ENCODE measurements at places on chromosomes 7 and 10.

DNA sequence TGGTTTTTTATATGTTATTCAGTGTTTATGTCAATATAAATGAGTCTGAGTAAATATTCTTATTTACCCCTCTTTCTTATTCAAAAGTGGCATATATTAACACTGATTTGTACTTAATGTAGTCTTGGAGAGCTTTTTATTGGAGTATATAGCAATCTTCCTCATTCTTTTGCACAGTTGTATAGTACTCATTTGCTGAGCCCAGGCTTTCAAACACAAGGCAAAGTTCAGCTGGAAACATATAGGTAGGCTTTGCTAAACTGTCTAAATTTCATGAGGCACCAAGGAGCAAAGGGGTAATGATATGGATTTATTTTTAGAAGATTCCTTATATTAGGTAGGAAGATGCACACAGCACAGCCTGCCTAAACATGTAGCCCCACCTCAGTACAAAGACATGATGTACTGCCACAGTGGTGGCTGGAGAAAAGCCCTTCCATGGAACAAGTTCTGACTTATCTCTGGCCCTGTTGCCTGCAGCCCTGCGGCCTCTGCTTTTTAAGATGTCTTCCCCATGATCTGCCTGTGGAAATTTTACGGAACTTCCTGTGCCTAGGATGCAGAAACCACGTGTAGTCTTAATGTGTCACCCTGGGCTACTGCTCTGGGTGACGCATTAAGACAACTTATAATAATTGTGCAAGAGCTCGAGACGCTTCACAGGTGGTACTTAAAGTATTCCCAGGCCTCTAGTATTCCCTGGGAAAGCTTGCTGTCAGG is 9.6 kb upstream of the PDCD4 start:
- no peak for DNase-seq

GRCh38 chr10:89153971-89154370 is 53.1 kb downstream of the CH25H start:
- no peak for DNase-seq

DNA sequence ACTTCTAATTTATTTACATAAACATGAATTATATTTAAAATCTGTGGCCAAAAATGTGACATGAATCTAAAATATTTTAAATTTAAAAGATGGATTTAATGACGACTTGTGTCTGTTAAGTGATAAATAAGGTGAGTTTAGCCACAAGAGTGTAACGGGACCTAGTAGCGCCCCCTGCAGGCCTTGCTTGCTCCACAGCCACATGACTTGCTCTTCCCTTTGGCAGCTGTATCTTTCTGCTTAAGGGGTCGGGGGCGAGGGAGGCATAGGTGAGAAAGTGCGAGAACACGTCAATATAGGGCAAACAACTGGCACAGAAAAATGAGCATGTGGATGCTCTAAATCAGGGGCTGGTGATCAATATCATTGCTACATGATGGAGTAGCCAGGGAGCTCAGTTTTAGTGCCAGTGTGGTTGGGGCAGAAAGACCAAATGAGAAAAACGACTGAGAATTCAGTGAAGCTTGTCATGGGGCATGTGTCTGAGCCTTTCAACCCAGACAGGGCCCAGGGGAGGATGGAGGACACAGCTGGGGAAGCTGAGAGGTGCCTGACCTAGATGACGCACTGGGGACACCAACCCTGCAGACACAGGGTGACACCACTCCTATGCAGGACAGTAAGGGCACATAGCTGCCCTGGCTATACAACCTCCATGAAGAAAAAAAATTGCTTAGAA is 49.8 kb downstream of the PAXIP1 start:
- DNase-seq: peak; percentile 60

GRCh38 chr7:22435105-22435504 is 64.9 kb downstream of the STEAP1B start:
- DNase-seq: no peak

- peak; percentile 82 for DNase-seq
Observed at GRCh38 chr10:59580026-59580863, 129.4 kb downstream of the SLC16A9 start.

GRCh38 chr10:1776127-1776662 is 38.9 kb upstream of the ADARB2 start:
- DNase-seq: no peak

DNA sequence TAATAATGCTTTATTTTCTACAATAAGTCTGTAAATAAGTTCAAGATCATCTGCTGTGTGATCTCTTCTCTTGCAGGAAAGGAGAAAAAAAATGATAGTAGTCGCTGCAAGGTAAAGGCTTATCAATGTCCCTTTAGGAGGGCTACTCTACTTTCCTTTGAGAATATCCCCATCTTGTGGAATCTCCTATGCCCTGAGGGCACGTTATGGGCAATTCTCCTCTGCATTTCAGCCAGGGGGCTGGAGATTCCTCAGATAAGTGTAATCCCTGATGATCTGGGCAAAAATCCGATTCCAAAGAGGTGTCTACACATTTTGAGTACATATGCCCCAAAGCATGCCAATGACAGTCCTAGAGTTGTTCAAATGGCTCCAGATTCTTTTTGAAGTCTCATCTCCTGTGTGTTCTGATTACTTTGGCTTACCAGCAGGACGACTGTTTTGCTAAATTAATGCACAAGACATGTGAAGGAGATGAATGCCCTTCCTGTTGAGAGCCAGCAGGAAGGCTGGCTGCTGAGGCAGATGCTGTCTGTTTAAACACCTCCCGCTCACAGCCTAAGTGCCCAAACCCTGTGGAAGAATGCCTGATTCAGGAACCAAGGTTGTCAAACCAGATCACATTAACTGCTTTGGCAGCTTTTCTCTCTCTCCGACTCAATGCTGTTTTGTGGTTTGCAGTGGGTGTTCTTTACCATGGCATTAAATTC is 171.2 kb upstream of the COL1A2 start:
- peak; percentile 75 for DNase-seq

Data from fibroblast of pulmonary artery (primary cell).